MCF 10A (cell line): ENCODE measurements at places on chromosomes 3 and 15.

- DNase-seq: no peak
- H3K4me3 ChIP-seq: no peak overlapping the region
- no peaks in the 10 kb centered on the region for H3K36me3 ChIP-seq
- no peaks in the 10 kb centered on the region for H3K4me1 ChIP-seq
These were observed 91.0 kb downstream of the EPHB1 start for GRCh38 chr3:134885877-134886621.

DNA sequence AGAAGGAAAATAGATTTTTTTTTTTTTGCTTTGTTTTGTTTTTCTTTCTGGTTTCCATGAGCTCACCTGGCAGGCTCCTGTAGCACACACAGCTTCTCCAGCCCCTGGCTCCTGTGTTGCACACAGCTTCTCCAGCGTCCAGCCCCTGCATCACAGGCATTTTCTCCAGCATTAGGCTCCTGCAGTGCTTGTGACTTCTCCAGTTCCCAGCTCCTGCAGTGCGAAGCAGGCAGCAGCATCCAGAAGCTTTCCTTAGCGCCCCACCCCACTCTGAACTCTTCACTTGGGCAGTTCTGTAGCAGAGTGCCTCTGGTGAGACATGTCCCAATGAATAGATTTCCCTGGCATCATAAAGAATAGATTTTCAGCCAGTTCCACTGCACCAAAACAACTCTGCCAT lies 5.5 kb upstream of the CCDC39 start:
- no peak overlapping the region for H3K4me3 ChIP-seq
- no peaks in the 10 kb centered on the region for H3K4me1 ChIP-seq
- H3K36me3 ChIP-seq: no peaks in the 10 kb centered on the region
- no peak overlapping the region for H3K27ac ChIP-seq
- no peaks in the 10 kb centered on the region for H3K27me3 ChIP-seq

DNA sequence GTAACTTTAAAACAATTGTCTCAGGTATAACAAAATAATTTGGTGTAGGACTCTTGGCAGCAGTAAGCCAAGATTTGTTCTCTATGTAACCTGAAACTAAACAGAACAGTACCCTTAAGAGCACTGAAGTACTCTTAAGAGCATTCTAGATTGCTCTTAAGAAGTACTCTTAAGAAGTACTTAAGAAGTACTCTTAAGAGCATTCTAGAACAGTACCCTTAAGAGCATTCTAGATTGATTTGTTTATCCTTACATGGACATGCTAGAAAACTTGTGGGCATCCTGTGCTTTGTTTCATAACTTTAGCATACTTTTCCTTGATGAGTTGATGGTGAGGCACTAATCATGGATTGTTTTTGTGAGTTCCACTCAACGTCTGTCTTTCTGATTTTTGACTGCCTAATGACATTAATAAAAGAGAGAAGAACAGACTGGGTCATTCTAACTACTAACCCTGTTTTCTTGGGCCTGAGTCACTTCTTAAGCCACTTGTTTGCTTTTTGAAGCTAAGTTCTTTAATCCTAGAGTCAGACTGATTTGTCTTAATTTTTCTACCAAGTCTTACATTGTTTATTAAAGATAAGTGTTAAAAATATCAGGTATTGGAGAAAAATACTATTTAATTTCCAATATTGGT lies 57.2 kb upstream of the UTS2B start:
- no peaks in the 10 kb centered on the region for H3K4me1 ChIP-seq
- DNase-seq: no peak
- no peak overlapping the region for H3K27ac ChIP-seq
- no peaks in the 10 kb centered on the region for H3K27me3 ChIP-seq

DNA sequence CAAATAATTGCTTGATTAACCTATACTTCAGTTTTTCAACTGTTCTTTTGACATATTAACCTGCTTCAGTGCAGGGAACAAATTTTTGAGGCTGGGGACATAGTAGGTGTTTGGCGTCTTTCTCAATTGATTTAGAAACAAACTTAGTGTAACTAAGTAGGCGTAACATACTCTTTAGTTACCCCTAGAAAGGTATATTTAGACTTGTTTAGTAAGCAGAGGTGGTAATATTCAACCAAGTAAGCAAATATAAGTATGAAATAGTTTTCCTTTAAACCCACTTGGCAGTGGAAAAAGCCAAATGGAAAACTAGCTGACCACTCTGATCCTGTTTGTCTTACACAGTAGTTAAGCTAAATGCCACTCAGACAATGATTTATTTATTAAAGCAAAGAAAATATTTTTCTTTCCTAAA lies 113.2 kb downstream of the MBNL1 start:
- peaks cover 30% of the 10 kb centered on the region for H3K4me1 ChIP-seq
- H3K36me3 ChIP-seq: peaks cover 9% of the 10 kb centered on the region
- peak overlapping the region; percentile 76 for H3K27ac ChIP-seq
- no peak for DNase-seq
- H3K27me3 ChIP-seq: no peaks in the 10 kb centered on the region

GRCh38 chr3:149560617-149561016 lies 86.1 kb downstream of the TM4SF4 start:
- H3K27me3 ChIP-seq: no peaks in the 10 kb centered on the region
- H3K4me3 ChIP-seq: no peak overlapping the region
- DNase-seq: no peak
- peaks cover 9% of the 10 kb centered on the region for H3K4me1 ChIP-seq
- no peak overlapping the region for H3K27ac ChIP-seq

DNA sequence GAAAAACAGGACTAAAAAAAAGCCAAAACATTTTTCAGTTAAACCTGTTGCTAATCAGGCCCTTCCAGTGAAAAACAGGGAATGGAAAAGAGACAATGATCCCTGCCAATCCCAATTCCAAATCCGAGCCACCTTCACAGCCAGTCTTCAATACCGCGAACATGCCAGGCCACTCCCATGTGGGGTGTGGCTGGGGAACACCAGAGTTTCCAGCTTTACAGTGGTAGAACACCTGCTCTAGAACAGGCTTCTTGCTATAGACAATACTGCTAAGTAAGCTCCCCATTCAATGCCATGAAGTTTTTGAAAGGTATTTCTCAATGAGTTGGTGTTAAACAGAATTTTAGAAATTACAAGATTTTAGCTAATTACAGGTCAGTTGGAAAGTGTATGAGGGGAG lies 228.3 kb downstream of the ATP8B4 start:
- no peaks in the 10 kb centered on the region for H3K27me3 ChIP-seq
- DNase-seq: no peak
- no peaks in the 10 kb centered on the region for H3K4me1 ChIP-seq
- H3K36me3 ChIP-seq: no peaks in the 10 kb centered on the region
